SW480 (cell line): ENCODE measurements at places on chromosomes 13 and 19.

GRCh38 chr13:23570099-23570920 is at the start of gene TNFRSF19:
TSS of gene TNFRSF19 (plus strand) at chr13:23570412. CDS start at chr13:23590184, 19,772 bp downstream.
- peak; percentile 98 for DNase-seq

DNA sequence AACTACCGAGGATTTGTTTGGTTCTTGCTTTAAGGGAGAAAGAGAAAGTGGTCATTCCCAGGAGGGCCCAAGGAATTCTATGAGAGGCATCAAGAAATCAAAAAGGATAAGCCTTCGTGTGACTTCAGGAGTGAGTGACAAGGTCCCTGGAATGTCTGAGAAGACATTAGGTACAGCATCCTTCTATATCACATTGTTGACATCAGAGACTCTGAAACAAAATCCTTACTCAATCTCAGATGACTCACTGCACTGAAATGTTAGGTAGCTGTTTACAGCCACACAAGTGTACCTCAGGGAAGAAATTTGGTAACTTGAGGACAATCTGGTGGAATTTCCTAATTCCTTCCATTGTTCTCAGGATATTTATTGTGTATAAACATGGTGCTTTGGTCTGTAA is 7.9 kb upstream of the LGALS14 start:
- DNase-seq = peak; percentile 54

DNA sequence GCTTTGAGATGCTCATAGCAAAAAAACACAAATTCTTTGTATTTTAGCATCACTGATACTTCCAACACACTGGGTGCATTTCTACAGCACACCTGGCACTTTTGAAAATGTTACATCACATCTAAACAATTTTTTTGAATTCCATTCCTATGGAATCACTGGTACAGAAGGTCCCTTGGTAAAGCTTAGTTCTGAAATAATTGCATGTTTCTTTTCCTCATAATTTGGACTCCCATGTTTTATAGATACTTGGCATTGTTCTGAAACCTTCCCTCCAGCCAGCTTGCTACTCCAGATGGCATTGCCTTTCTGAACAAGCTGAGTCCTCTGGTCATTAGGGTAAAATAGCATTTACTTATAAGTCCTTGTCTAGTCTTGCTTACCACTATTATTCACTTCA is 481.3 kb upstream of the GPC6 start:
- DNase-seq = no peak

GRCh38 chr13:32849369-32849768 is 166.9 kb upstream of the KL start:
- DNase-seq = no peak

- peak; percentile 94 for DNase-seq
Observed at GRCh38 chr13:113742000-113742441, 17.0 kb upstream of the TMEM255B start.
